Thymus (tissue), 14 donors: ENCODE measurements at places on chromosomes 4 and X.

GRCh38 chrX:150303386-150304097, 59.6 kb upstream of the MAMLD1 start:
- DNase-seq, result no peak

DNA sequence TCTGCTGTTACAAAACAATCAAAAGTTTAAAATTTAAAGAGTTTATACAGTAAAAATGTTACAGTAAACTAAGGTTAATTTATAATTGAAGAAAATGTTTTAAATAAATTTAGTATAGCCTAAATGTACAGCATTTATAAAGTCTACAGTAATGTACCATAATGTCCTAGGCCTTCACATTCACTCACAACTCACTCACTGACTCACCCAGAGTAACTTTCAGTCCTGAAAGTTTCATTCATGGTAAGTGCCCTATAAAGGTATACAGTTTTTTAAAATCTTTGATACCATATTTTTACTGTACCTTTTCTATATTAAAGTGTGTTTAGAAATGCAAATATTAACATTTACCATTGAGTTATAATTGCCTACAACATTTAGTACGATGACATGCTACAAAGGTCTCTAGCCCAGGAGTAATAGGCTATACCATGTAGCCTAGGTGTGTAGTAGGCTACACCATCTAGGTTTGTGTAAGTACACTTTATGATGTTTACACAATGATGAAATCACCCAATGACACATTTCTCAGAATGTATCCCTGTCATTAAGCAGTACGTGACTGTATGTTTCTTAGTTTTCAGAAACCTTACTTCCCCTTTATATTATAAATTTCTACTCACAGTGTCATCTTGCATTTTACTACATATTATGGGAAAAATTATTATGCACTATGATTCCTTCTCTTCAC, 320.8 kb downstream of the ADAM29 start:
- no peak for DNase-seq

- no peak for DNase-seq
These were observed 22.6 kb downstream of the RELL1 start for GRCh38 chr4:37663552-37663951.

- DNase-seq, result no peak
These were observed 551.5 kb upstream of the PITX2 start for GRCh38 chr4:111174331-111174730.

- DNase-seq, result no peak
These were observed 453.9 kb downstream of the PDHA2 start for GRCh38 chr4:96293806-96294205.

GRCh38 chr4:9987749-9988362, 33.4 kb downstream of the SLC2A9 start:
- DNase-seq, result no peak

DNA sequence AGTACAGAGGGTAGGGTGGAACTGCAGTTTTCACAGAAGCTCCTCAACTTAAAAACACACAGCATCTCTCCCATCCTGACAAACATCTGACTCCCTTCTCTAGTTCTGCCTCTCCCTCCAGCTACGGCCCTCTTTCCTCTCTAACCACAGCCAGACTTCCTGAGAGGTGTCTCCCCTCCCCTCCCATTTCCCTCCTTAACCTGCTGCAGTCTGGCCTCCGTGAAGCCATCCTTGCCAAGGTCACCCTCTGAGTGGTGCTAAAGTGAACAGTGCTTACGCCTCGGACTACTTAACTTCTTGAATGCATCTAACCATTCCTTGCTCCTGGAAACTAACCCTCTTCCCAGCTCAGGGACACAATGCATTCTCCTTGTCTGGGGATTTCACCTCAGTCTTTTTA, 53.3 kb downstream of the RTL5 start:
- no peak for DNase-seq

DNA sequence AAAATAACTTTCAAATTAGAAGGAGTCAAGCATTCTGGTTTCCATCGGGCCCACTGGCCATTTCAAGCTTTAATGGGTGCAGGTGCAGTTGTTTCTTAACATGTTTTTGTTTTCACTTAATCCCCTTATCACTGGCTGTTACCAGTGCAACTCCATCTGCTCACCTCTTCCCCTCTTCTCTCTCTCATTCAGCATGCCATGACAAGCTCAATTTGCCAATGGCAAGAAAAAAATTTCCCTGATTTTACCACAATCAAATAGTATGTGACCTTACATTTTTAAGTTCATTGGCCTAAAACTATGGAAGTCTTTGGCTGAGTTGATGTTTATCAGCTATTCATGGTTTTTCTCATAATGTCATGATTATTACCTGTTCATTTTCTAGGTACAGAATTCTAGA, 299.1 kb upstream of the BMP3 start:
- no peak for DNase-seq

DNA sequence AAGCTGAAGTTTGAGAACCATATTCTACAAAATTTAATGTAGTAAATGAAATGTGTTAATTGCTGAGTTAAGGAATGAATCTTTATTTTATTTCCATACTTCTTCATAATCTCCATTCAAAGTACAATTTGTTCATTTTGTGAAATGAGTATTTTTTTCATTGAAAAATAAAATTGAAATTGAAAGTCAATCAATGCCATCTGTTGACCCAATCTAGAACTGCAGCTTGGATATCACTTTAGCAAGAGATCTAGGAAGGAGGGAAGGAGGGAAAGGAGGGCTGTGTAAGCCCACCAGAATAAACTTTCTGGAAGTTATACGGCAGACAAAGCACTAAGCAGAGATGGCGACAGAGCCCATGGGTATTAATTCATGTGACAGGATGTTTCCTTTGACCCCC, 128.4 kb downstream of the ZMAT1 start:
- DNase-seq, result no peak
